ENCODE measurements at places on chromosomes 7 and 10.

- DNase-seq: no peak
These were observed 62.1 kb upstream of the SHH start for GRCh38 chr7:155874411-155874810.

- no peak for DNase-seq
These were observed 44.9 kb downstream of the CAV1 start for GRCh38 chr7:116569737-116570136.

- no peak for DNase-seq
These were observed 15.0 kb downstream of the ZNF862 start for GRCh38 chr7:149853157-149853556.

- no peak for DNase-seq
These were observed 10.0 kb downstream of the FOXK1 start for GRCh38 chr7:4692055-4692454.

GRCh38 chr7:47485640-47486435 is 96.1 kb downstream of the TNS3 start:
- no peak for DNase-seq

DNA sequence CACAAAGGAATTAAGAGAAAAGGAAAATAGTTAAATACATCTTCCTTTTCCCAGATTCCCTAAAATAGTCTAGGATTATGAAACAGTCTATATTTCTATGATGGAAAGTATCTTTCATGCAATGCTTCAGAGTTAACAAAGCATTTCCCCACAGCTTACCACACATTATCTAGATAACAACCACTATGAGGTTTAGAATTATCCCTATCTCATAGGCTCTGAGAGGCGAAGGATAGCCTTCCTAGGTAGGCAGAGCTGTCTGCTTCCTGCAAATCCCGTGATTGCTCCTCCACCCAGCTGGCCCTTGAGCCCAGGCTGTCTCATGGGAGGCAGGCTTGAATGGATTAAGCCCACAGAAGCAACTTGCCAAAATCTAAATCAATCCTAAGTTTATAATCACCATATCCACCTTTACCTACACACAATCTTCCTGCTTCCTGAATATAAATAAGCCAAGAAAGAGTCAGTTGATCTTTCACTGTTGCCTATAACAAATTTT is 321.4 kb upstream of the AOAH start:
- DNase-seq: no peak

Measured in stimulated activated CD8-positive, alpha-beta memory T cell treated with anti-CD3 and anti-CD28 coated beads, Interleukin-15, amount 100 ng/mL, for 24 hours (primary cell).